ENCODE measurements at places on chromosomes 7 and 10.

DNA sequence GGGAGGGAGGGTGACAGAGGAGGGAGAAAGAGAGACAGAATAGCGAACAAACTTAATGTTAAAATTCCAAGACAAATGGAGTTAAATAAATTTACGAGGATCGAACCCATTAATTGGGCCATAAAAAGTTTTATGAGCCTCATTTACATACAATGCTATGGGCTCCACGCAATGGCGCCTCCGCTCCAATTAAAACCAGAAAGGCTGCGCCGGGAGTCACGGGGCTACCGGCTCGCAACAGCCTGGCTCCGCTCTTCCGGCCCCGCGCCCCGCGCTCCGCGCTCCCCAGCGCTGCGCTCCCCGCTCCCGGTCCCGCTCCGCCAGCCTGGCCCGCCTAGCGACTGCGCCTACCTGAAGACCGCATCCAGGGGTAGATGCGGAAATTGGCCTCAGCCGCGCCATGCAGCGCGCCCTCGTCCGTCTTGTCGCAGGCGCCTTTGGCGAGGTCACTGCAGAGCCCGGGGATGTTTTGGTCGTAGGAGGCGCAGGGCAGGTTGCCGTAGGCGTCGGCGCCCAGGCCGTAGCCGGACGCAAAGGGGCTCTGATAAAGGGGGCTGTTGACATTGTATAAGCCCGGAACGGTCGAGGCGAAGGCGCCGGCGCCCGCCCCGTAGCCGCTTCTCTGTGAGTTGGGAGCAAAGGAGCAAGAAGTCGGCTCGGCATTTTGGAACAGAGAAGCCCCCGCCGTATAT lies 513 bp downstream of the HOXA7 start:
- DNase-seq: no peak

GRCh38 chr10:70272925-70273316 lies 10.9 kb downstream of the NPFFR1 start:
- no peak for DNase-seq

DNA sequence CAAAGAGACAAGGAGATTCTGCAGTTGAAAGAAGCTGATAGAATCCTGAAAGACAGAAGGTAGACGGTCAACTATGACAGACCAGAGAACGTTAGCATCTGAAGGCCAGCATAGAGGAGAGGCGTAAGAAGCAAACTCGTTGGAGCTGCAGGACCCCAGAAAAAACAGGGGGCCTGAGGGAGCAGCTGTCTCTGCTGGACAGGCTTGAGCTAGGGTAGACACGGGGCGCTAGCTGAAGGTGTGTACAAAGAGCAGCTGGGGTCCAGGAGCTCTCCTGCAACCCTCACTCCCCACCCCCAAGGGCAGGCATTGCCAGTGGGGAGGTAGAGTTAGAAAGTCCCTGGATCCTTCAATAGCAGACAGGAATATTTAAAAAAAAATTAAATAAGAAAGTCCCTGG lies 14.6 kb upstream of the GDI2 start:
- DNase-seq: no peak

- no peak for DNase-seq
These were observed 22.0 kb downstream of the LRRD1 start for GRCh38 chr7:92156990-92157389.

- no peak for DNase-seq
These were observed 107.9 kb upstream of the FAM180A start for GRCh38 chr7:135856356-135857144.

DNA sequence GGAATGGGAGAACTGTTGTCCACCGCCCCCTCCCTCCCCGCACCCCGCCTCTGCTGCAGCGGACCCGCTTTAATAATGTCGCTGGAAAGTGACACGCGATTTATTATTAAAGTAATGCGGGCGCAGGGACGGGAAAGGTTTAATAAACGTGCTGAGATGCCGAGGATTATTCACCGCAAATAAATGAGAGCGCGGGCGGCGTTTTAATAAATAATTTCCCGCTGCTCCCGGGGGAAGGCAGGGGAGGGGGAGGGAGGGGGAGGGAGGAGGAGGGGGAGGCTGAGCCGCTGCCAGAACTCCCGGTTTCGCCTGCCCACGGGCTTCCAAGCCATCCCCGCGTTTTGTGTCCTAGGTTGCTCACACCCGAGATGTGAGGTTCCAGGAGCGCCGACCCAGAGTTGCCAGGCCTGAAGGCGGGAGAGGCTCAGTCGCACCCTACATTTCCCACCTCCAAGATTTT lies 5.1 kb downstream of the KAZALD1 start:
- no peak for DNase-seq

DNA sequence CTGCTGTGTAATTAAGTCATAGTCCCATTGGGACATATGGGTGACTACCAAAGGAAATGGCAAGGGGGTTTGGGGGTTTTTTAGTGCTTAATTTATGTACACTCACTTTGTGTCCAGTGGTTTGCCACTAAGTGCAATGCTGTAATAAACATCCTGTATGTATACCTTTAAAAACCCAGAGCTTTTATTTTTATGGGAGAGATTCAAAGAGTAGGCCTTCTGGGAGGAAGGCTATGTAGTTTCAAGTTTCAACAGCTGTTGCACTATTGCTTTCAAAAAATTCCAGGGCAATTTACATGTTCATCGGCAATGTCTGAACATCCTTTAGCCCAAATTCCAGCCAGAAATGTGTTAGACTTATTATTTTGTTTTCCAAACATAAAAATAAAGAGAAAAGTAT lies 744.7 kb downstream of the XPNPEP1 start:
- DNase-seq: no peak

- no peak for DNase-seq
These were observed 30.4 kb downstream of the PLAU start for GRCh38 chr10:73941300-73941699.

DNA sequence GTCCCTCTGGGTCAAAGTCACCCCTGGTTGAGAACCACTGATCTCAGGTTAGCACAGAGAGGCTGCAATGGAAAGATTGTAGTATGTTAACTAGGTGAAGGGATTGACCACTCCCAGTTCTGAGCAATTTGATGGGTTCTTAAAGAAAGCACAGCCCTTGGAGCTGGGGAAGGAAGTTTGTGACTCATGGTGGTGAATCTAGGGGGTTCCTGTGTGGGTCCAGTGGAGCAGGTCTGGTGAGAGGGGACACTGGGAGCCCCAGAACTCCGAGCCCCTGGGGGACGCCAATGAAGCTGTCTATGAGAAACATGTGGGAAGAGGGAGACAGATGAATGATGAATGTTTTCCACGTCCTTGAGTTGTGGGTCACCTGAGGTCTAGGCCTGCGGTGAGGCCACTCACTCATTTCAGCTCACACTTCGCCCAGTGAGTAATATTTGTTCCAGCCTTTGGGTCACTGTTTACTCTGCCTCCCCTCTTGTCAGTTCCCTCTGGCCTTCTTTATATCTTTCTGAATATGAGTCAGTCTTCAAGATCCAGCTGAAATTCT lies 341.9 kb downstream of the LRMDA start:
- no peak for DNase-seq

DNA sequence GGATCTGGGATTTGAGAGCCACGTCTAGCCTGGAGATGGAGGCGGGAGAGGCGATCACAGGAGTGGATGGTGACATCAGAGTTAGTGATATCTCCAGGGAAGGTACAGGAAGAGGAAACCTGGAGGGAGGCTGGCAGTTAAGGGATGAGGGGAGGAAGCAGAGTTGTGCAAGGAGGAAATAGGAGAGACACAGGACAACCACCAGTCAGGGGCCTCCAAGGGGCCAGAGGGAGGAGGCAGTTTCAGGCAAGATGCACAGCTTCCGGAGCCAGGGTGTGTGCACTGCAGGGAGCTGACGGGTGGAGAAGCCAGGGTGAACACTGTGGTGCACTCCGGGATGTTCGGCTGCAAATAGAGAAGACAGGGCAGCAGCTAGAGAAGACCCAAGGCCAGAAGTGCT lies 141.2 kb downstream of the GLI3 start:
- no peak for DNase-seq

- DNase-seq: no peak
These were observed 286.6 kb downstream of the BMPER start for GRCh38 chr7:34191771-34192479.

DNA sequence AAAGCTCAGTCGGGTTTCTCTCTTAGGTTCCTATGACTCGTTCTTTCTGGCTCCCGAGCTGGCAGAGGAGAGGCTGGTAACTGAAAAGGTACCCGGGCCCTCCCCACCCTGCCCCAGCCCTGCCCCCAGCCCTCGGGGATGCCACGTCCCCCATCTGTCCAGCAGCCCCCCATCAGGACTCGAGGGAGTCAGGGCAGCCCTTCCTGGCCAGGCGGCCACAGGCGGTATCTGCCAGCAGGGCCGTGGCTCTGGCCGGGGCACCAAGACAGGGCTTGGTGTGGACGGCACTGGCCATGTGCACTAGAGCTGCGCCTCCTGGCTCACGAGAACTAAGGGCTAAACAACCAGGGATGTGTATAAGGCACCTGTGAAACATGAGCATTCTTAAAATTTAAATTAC lies 29.7 kb downstream of the KNDC1 start:
- DNase-seq: no peak

- no peak for DNase-seq
These were observed 107.2 kb downstream of the MICALL2 start for GRCh38 chr7:1351881-1352625.

- no peak for DNase-seq
These were observed 21.4 kb downstream of the ZKSCAN5 start for GRCh38 chr7:99525713-99526440.

DNA sequence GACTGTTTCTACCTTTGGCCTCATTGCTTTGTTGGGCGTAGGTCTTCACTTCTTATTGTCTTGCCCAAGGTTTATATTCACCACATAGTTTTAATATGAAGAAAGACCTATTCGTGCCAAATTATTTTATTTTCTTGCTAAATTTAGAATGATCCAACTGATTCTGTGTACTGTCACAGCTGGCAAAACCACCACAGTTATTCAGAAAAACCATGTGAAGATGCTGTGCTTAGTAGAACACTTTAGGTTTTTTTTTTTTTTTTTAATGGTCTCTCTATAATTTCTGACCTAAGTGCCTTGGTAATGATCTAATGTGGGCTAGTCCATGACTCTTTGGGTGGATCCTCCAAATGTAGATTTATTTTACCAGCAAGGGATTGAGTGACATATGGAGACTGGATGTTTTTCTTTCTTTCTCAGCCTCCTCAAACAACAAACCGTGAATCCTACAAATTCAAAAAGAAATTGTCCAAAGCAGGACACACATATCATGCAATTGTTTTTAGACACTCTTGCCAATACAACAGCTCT lies 243.8 kb downstream of the DYNC1I1 start:
- DNase-seq: no peak

DNA sequence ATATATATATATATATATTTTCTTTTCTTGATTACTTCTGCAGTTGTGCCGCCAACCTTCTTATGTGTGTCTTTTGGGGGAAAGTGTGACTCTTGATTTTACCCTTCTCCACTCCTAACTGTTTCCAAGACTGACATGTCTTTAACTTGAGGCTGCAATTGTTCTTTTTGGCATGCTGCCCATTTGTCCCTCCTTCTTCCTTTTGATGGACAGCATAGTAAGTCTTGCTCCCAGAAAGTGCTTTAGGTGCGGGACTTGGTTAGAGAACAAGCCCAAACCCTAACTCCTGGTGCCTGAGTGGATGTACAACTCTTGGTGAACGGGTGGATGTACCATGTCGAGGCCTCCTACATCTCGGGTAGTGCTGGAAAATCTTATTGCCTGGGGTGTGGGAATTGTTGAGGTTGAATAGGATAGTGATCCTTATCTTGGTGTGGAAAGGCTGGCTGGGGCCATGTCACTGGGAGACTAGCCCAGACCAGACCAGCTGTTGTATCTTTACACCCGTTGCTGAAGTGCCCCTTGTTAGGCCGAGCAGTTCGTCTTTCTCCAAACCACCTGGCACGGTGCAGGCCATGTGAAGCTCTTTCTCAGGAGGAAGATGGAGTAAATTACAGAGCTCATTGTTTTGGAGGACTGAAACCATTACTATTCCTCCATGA lies 16.3 kb downstream of the TCF7L2 start:
- no peak for DNase-seq

DNA sequence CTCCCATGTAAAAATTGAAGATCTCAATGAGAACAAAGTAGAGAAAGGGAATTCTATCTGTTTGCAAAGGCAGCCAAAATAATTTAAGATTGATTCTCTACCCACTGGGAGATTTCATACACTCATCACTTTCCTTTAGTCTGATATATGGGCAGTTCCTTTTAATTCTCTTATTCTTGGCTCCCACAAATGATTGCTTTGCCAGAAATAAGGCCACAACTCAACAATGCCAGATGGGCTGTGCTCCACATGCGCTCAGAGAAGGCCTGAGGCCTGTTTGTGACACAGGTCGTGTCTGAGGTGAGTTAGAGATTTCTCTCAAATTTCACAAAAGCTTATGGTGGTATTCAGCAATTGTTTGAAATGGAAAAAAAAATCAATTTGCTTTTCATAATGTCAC lies 501.9 kb upstream of the SEMA3D start:
- no peak for DNase-seq

- DNase-seq: no peak
These were observed 5.4 kb downstream of the PPIA start for GRCh38 chr7:44801890-44802289.

GRCh38 chr7:118300177-118300576 lies 75.7 kb downstream of the ANKRD7 start:
- DNase-seq: no peak

DNA sequence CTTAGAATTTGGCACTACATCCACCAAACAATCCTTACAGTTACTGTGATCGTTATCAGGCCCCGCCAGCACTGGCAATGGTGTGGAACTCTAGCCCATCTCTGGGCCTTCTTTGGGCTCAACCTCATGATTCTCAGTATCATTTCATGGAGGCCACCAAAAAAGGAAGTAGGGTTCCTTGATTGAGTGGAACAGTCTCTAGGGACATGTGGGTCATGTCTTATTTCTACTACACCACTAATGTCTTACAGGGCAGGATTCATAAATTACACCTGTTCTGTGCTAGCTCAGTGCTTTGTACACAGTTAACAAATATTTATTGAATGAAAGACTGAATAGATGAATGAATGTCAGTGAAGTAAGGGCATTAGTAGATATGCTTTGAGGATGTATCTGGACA lies 53.9 kb downstream of the AP3M1 start:
- DNase-seq: peak; percentile 23

- no peak for DNase-seq
These were observed 198.9 kb downstream of the WDR37 start for GRCh38 chr10:1255118-1255517.

DNA sequence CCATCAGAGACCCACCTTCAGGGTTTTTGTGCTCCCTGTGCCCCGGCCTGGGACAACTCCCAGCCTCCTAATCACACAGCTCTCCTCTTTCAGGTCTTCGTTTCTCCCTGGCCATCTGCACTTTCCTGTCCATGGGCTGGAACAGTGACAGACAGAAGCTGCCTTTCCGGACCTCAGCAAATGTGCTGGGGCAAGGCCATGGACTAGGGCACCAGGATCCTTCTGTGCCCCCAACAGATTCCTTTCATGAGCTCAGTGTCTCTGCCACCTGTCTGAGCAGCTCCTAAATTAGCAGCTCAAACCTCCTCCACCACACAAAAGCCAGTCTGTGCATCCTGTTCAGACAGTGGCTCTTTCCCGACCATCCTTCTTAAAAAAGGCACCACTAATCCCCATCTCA lies 41.9 kb upstream of the FRMD4A start:
- DNase-seq: no peak

DNA sequence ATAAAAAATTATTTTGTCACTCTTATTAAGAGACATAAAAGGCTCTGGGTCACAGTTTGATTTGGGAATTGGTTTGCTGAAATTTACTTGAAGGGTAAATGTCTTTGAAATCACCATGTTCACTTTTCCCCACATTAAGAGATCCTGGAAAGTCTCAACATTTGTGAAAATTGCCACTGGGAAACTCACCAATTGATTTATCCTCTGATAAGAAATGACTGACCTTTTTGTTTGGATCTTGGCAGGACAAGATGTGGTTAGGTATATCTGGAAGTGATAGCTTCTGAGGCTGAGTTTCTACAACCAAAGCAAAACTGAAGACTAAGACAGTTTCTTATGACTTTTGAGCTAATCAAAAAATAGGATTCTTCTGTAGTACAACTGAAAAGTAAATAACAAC lies 107.1 kb upstream of the TMEM106B start:
- DNase-seq: no peak
